ENCODE measurements at places on chromosomes 12 and 14.
A peak's percentile ranks its signal among the peaks of the same experiment; 100 is the strongest.

DNA sequence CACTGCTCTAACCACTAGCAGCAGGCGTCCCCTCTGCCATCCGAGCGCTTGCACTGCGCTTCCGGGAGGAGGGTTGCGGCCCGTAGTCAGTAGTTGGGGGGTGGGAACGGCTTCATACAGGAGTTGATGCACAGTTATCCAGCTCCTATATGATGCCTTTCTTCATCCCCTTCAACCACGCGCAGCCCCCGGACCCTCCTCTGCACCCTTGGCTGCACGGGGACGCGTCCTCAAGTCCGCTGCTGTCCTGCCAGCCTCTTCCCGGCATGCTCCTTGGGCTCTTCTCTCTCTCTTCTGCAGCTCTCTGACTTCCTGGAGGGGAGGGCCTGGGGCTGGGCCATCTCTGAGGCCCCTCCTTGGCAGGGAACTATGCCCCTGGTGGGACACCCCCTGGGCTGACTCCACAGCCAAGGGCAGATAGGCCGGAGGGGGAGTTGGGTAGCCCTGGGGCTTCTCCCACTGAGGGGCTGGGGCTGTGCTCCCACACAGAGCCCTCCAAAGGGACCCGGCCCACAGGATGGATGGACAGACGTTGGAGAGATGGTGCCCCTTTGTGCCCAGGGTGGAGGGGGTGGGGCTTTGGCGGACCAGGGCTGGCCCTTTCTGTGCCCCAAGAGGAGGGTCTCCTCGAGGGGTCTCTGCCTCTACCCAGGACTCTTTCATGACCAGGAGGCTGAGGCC lies 29.0 kb downstream of the RTL1 start:
- no peak for DNase-seq

DNA sequence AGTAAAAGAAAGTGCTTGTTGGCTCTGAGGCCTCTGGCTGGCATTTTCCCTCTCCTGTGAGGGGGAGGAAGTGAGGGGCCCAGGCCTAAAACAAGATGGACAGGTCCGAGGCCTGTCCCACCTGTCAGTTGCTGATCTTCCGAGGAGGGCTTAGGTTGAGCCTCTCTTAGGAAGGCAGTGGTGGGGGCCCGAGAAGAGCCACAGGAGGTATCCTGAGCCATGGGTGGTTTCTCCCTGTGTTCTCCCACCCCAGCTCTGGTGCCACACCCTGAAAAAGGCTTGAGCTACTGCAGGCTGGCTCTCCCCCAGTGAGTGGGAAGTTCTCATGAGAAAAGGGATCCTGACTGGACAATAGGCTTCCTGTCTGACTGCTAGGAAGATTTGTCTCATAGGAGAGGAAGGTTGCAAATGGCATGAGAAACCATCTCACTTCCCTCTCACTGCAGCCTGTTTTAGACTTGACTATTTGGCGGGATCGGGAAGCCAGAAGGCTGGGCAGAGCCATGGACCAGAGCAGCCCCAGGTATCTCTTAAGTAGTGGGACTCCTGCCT lies 72.1 kb upstream of the SRSF5 start:
- no peak for DNase-seq

- no peak for DNase-seq
Observed at GRCh38 chr14:99055816-99056215, 216.2 kb downstream of the BCL11B start.

- DNase-seq, result no peak
Observed at GRCh38 chr12:120489018-120489417, 6.9 kb upstream of the DYNLL1 start.

- no peak for DNase-seq
Observed at GRCh38 chr12:48413388-48413787, 59.0 kb upstream of the ANP32D start.

GRCh38 chr14:23380197-23380914 lies 3.5 kb downstream of the CMTM5 start:
- no peak for DNase-seq

DNA sequence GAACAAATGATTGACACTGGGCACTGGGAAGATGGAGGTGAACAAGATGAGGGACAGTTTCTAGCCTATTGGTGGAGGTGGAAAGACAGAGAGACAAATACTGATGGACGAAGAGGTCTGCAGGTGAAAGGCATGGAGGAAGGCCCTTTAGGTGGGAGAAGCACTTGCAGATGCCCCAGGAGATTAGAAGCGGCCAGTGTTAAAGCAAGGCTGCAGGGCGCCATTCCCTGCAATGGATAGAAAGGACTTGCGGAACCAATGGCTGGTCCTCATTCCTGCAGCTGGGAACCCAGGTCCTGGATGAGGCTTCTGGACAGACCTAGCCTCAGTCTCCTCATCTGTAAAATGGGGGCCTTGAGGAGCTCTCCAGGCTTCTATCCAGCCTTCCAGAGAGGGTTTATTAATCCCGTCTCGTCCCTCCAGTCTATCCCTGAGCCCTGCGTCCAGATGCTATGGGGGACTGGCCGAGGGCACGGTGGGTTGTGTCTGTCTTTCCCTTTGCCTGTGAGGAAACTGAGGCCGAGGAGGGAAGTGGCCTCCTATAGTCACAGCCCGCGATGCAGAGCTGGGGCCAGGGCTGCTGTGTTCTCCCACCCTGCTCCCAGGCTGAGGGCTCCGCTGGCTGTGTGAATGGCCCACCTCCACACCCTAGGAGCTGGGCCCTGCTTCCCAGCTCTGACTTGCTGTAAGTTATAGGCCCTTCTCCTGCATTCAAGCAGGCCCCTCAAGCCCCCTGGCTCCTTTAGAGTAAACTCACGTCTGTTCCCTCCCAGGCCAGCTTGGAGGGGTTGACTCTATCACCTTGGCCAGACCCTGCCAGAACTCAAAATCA lies 33.0 kb downstream of the CYP46A1 start:
- DNase-seq, result no peak

DNA sequence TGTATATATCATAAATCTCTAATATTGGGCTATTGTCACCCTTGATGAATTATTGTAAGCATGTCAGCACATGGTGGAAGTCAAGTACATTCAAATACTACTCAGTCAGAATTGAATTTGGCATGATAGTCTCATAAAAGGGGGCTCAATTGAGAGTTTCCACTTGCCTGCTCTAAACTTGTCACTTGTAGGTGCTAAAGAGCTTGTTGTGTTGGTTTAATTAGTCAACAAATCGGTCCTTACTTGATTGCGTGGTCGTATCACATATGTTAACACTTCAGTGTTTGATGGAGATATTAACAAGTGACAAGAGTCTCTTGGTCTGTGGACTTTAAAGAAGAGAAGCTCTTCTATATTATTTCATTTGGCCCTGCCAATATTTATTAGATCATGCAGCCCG lies 81.1 kb downstream of the NKX2-1 start:
- DNase-seq, result no peak

- no peak for DNase-seq
Observed at GRCh38 chr12:1497161-1497560, 97.2 kb downstream of the FBXL14 start.

DNA sequence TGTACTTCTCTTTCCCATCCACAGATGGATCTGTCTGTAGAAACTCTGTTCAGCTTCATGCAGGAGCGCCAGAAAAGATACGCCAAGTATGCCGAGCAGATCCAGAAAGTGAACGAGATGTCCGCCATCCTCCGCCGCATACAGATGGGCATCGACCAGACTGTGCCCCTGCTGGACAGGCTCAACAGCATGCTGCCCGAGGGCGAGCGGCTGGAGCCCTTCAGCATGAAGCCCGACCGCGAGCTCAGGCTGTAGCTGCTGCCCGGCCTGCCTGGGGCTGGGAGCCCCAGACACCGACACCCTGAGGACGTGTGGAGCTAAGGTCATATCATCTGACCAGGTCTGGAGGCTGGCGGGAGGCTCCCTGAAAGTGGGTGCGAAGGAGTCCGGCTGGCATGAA lies 97.1 kb downstream of the DUSP16 start:
- no peak for DNase-seq

DNA sequence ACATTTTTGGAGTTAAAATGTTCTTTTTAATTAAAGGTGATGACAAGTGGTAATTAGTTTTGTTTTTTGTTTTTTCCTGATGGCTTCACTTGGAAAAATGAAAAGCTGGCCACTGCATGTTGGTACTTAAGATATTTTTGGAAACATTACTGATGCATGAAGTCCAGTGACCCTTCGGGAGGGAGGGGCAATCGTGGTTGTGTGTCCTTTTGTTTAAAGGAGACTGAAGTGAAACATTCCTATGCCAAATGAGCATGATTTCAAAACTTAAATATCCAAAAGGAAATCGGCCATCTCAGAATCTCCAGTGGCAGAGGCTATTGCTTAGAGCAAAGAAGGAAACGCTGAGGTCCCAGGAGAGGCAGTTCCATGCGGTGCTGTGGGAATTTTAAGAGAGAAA lies 20.1 kb downstream of the LTBP2 start:
- no peak for DNase-seq

- DNase-seq, result peak; percentile 44
Observed at GRCh38 chr12:124646385-124647230, 79.2 kb upstream of the NCOR2 start.

- DNase-seq, result no peak
Observed at GRCh38 chr12:93191423-93191822, 186.3 kb upstream of the NUDT4 start.

GRCh38 chr14:89767861-89768268 lies 186.7 kb downstream of the EFCAB11 start:
- DNase-seq, result peak; percentile 22

GRCh38 chr12:66232263-66232662 lies 43.2 kb downstream of the IRAK3 start:
- DNase-seq, result no peak

GRCh38 chr14:38297681-38298080 lies 41.8 kb upstream of the CLEC14A start:
- no peak for DNase-seq

GRCh38 chr12:47004634-47005033 lies 74.8 kb upstream of the PCED1B start:
- DNase-seq, result no peak

DNA sequence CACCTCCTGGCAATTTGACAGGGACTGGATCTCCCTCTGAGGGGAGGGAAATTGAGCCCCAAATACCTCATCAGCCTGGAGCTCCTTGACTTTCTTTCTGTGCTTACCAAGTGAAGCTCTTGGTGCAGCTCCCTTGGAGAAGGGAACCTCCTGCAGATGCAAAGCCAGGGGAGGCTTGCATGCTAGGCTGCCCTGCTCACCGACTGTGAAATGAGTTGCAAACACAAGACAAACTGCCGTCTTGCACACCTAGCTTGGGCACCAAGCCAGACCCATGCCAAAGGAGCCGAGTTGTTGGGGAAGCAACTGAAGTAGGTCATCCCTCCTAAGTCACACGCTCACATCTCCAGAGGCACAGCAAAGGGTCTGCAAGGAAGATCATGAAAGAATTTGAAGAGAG lies 95.2 kb downstream of the GTF2A1 start:
- no peak for DNase-seq

- DNase-seq, result no peak
Observed at GRCh38 chr14:53148671-53149070, 4.5 kb downstream of the DDHD1 start.

- DNase-seq, result no peak
Observed at GRCh38 chr14:71363946-71364925, 457.0 kb downstream of the PCNX1 start.

DNA sequence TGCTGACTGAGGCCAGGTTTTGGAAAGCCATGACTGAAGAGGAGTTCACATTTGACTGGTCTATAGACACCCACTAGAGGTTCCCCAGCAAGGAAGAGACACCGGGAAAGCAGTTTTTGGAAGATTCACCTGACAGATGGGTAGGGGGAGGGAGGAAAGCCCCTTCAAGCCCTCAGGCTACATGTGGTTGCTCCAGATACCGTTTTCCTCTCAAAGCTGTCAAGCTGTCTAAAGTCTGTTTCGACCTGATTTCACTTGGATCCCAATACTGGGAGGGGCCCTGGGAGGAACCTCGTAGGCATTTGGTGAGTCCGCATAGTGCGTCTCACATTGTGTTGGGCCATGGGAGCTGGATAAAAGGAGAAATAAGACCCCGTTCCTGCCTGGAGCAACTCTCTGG lies 1.7 kb upstream of the LRP1 start:
- DNase-seq, result no peak

DNA sequence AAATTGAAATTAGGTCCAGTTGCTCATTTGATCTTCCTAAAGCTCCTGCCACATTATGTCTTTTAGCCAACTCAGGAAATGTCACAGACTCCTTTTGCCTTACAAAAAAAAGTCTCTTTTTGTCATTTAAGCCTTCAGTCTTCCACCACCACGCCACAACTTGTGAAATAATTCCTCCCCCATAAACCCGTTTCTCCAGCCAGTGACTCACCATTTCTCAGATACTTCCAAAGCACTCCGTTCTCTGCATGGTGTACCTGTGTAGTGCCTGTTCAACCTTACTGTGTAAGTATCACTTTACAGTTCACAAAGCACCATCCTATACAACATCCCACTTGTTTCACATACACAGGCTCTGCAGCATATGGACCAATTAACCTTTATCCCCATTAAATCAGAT lies 139.5 kb upstream of the AEBP2 start:
- no peak for DNase-seq

GRCh38 chr12:122081083-122081696 lies 2.6 kb downstream of the MLXIP start:
- no peak for DNase-seq

DNA sequence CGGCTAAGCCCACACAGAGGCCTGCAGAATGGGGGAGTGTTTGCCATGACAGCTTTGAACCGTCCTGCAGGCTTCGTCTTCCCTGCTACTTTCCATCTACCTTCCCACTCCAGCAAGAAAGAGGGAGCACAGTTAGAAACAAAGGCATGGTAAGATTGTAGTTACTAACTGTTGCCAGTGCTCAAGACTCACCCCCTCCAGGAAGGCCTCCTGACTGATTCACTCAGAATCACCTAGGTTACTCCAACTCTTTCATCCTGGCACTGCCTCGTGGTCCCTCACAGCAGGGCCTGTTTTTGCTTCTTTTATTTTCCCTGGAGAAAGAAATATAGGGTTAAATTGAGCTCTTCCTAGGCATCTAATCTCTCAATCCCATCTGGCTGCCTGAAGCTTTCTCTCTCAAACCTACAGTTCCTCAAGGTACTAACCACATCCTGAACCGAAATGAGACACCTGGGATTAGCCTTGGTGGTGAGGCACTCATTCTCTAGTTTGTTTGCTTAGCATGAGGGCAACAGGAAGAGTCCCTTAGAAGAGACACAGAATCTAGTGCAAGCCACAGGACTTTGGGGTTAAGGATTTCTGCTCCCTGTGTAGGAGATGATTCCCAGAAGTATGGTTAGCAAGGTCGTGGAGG lies 7.8 kb downstream of the GALNT6 start:
- DNase-seq, result no peak

Measured in GM12891 (cell line).